ENCODE measurements at places on chromosomes 11 and 22.

DNA sequence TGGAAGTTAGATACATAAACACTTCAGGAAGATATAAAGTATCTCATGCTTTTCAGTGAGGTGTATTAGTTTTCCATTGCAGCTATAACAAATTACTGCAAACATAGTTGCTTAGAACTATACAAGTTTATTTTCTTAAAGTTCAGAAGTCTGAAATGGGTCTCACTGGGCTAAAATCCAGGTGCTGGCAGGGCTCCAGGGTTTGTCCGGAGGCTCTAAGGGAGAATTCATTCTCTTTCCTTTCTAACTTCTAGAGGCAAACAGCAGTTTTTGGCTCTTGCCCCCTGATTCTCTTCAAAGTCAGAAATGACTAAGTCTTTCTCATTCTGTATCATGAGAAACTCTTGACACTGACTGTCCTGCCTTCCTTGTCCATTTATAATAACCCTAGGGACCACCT, 138.8 kb downstream of the AASDHPPT start:
- DNase-seq: no peak

DNA sequence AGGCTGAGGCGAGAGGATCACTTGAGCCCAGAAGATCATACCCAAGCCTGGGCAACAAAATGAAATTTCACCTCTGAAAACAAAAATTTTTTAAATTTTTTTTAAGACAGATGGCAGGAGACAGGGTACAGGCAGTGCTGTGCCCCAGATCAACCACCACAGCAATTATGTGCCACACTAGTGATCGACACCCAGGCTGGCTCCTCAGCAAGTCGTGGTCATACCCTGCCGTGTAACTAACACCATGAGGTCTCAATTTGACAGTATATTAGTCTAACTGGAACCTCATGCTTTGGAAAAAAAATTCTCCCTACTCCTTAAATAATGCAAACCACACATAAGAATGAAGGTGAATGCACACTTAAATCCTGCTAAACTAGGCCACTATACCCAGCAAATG, 8.3 kb downstream of the SF3A1 start:
- no peak for DNase-seq

DNA sequence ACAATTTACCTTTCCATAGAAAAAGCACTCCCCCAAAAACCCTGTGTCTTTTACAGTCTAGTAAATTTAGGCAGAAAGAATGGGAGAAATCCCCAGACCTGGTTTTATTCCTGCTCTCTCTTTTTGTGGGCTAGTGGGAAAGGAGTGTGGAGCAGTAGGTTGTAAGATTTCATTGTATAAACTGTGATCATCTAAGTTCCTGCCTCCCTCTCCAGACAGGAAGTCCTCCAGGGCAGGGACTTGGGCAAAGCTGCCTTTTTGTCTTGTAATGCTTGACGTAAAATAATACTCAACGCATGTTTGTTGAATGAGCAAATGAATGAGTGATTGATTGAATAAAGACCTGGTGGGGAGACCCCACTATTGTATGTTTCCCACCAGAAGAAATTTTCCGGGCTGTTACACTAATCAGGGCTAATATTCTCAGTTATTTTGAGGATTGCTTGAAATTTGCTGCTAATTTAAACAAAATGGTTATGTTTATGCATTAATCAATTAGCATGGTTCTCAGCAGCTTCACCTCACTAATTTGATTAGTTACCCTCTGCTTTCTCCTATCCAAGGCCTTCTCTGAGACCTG, 36.3 kb downstream of the CSNK2A3 start:
- DNase-seq: no peak

DNA sequence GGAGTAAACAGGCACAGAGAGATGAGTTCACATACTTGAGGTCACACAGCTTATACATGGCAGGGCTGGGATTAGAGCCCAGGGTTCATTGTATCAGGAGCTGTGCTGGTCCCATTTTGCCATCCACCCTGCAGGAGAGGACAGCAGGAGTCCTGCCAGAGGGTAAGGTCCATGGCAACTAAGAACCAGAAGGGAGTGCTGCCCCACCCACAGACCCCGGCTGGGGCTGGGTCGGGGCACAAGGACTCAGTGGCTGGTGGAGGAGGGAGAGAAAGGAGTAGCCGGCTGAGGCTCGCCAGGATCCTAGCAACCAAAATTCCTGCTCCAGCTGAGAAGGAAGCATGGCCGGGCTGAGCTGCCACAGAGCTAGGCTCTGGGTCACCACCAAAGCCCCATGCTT, 25.9 kb upstream of the TP53I11 start:
- no peak for DNase-seq

- no peak for DNase-seq
Measured at GRCh38 chr22:22573047-22573889, 14.2 kb upstream of the PRAME start.

DNA sequence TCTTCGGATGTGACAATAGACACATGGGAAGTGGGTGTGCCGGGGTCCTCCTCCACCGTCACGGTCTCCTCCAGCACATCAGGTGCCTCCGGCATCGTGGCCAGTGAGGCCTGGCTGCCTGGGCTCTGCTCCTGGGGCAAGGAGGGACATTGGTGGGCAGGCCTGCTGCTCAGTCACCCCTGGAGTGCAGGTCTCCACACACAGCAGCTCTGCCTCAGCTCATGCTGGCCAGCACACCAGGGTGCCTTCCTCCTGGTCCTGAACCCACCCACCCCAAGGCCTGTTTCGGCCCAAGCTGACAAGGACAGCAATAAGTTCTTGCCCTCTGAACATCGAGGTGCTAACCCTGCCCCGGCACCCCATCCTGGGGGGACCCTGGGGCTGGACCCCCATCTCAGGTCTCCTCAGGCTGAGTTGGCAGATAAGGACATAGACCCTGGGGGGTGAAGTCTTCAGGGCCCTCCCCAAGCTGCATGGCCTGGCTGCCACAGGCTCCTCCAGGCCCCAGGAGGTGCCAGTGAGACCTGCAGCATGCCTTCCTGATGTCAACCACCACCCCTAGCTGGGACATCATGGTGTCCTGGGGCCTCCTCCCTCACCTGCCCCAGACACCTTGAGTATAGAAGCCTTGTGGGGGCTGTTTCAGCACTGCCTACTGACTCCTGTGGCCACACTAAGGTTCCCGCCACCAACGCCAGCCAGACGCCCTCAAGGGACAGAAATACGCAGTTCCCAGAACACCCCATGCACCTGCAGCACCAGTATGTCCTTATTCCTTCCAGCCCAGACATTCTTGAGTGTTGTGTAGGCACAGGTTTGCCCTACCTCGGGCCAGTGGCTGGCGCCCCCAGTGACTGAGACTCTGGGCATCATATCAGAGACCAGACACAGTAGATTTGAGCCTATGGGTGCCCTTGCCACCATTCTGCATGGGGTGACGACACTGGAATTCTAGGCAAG, 34.4 kb downstream of the ARVCF start:
- DNase-seq: no peak

DNA sequence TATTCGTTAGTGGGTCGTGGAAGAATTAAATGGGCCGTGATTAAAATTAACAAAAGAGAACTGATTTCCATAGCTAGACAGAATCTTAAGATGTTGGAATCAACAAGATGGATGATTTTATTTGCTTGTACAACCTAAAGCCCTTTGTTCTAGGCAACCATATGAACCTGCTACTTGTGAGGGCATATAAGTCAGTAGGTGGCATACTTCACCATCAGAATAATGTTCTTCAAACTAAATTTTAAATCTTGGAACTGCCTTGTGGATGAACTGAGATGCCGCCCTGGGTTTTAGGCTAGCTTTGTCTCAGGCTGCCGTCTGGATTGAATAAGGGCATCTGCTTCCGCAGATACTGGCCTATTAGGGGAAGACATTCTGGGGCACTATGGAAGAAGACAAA, 40.9 kb downstream of the CSRP3 start:
- DNase-seq: peak; percentile 20

GRCh38 chr22:29147331-29147899, 58.3 kb upstream of the EMID1 start:
- no peak for DNase-seq

- no peak for DNase-seq
Measured at GRCh38 chr11:11538277-11538960, 83.4 kb downstream of the GALNT18 start.

GRCh38 chr11:128285321-128285720, 302.0 kb downstream of the ETS1 start:
- DNase-seq: no peak

GRCh38 chr11:61745781-61746441, 6.5 kb upstream of the MYRF start:
- DNase-seq: no peak

DNA sequence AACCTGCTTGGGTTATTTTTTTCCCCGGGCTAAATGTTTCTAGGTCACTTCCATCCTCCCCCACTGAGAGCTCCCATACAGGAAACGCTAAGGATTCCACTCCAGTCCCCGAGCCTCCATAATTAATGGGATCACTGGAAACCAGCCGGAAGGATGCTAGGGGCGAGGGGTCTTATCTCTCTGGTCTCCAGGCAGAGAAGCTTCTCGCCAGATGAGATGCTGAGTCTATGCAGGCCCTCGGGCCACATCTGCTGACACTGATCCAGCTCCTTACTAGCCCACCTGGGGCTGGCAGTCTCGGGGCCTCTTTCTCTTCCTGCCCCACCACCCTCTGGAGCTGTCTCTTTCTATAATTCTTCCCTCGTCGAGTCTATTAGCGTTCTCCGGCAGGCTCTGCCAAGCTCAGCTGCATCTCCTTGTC, 125.9 kb upstream of the SYT13 start:
- DNase-seq: no peak

- no peak for DNase-seq
Measured at GRCh38 chr22:44707178-44707577, 5.2 kb downstream of the PRR5 start.

DNA sequence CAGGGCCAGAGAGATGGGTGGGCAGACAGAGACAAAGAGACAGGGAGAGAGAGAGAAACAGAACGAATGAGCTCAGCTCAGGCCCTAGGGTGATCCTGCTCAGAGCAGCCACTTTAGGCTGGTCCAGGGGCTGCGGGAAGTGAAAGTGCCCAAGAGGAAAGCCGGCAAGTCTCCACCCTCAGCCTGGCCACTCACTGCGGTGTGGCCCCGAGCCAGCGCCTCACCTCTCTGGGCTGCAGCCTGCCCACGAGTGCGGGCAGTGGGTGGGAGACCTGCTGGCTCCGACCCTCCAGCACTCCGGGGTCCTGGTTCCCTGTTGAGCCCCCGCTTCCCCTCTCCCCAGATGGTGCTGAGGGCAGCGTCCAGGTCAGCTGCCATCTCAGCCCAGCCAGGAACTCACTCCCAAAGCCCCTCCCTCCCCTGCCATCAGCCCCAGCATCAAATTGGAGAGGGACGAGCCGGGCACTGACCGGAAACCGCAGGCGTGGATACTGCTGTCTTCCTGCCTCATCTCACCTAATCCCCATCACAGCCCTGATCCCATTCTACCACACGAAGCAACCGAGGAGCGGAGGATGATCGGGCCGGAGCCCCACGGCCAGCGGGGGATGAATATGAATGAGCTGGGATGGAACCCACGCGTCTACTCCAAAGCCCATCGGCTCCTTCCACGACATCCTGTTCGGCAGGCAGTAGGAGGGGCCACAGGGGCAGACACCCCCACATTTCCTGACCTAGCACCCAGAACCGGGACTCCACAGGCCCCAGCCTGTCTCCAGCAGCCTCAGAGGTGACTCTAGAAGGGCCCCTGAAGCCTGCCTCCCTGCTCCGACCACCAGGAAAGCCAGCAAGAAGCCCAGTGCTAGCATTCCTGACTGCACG, 16.9 kb downstream of the ELFN2 start:
- DNase-seq: no peak

- no peak for DNase-seq
Measured at GRCh38 chr11:127972816-127973215, 614.5 kb downstream of the ETS1 start.

GRCh38 chr22:22930571-22931556, 43.2 kb downstream of the IGLL5 start:
- no peak for DNase-seq

GRCh38 chr22:49528420-49528720, 299.3 kb downstream of the BRD1 start:
- DNase-seq: no peak

GRCh38 chr11:70323806-70324205, 53.3 kb downstream of the PPFIA1 start:
- no peak for DNase-seq

GRCh38 chr11:44852159-44852747, 98.4 kb downstream of the TP53I11 start:
- no peak for DNase-seq

DNA sequence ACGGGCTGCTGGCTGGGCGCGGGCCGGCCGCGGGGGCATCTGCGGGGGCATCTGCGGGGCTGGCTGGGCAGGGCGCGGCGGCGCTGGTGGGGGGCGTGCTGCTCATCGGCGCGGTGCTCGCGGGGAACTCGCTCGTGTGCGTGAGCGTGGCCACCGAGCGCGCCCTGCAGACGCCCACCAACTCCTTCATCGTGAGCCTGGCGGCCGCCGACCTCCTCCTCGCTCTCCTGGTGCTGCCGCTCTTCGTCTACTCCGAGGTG, 194 bp downstream of the DRD4 start:
- no peak for DNase-seq

DNA sequence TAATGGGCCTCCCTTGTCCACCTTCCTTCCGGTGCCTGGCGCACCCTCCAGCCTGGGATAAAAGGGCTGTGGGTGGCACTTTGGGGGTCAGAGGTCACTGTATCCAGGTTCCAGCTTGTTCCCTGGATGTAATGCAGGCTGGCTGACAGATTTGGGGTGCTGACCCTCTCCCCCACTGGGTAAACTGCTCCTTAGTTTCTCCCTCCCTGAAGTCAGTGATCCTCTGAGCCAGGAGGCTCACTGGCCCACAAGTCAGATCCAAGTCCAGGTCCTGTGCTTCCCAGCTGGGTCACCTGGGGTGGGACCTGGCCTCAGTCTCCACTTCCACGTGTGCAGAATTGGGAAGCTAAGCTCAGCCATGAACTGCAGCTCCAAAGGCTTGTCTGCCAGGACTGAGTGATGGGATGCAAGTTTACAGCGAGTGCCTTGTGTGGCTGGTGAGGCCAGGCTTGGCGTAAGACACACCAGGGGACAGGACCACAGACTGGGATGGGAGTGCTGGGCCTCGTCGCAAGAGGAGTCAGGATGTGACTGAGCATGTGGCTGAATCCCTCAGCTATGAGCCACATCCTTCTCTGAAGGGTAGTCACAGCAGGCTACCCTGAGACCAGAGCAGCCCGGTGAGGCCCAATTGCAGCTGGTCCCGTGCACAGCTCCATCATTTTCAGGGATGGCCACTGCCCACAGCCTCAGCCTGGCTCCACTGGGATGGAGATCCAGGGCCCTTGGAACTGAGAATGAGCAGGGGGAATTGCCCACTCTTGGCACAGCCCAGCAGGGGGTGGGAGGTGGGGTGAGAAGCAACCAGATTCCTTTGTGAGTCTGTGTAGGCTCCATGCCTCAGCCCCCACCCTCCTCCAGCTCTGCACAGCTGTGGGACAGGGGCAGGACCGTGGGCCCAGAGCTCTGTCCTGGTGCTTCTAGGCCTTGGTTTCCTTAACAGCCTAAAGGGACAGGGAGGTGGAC, 7.2 kb downstream of the SHISA8 start:
- no peak for DNase-seq

DNA sequence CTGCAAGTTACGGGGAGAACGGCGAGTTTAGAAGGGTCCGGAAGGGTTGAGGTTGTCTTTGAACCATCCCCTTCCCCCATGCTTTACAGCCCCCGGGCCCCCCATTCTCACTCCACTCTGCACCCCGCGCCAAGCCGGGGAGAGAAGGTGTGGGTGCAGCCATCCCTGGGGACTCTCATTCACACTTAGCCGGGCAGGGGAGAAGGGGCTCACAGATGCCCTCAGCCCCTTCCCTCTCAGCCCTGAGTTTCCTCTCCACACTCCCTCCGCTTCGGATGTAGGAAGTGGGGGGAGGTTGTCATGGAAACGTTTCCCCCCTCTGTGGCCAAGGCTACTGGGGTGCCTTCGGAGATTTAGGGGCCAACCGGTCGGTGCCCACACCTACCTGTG, 334 bp downstream of the CADM1 start:
- DNase-seq: no peak

- DNase-seq: no peak
Measured at GRCh38 chr11:93572171-93572570, 29.0 kb upstream of the SMCO4 start.
